ENCODE measurements at places on chromosomes 16 and 17.

DNA sequence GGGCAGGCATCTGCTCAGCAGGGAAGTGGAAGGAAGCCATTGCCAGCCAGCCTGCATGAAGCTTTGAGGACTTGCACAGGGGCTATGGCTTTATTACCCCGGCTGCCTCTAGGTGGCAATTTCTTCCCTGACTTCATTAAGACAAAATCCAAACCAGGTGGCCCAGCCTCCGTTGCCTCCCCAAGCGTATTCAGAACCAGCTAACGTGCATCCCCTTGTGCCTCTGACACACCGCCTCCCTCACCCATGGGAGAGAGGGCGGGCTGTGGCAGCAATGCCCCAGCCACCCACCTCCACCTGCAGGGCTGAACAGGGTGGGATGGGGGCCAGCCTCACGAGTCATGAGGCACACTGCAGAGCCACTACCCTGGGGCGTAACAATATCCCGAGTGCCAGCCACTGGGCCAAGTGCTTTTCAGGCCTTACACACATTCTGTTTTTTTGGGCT lies 6.8 kb downstream of the KIFC3 start:
- peak; percentile 41 for DNase-seq

DNA sequence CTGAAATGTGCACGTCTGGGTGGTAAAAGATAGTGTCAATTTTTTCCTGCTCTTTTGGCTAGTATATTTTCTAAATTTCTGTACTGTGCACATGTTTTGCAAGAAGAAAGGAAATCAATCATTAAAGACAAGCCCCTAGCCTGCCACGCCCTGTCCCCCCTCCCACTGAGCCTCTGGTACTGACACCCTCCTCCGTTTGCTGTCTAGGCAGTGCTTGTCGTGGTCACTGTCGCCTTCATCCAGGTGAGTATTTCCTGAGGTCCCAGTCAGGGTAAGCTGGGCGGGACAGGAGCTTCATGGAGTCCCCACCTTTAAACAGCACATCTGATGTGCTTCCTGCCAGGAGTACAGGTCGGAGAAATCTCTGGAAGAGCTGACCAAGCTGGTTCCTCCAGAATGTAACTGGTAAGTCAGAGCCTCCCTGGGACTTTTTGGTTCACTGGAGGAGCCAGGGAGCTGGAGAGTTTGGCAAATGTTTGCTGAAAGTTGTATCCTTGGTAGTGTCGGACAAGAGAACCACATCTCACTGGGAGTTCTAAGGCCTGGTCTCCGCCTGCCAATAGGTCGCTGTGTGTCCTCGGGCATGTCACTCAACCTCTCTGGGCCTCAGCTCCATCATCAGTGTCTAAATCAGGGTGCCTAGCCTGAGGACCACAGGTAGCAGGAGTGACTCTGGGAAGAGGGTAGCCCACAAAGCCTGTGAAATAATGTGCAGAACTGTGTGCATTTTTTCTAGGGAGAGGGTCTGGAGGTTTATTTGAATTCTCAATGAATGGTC lies 42.2 kb downstream of the ATP2C2 start:
- no peak for DNase-seq

- no peak for DNase-seq
Observed at GRCh38 chr16:67199808-67200198, 872 bp downstream of the ELMO3 start.

- no peak for DNase-seq
Observed at GRCh38 chr16:76373998-76374397, 96.8 kb downstream of the CNTNAP4 start.

DNA sequence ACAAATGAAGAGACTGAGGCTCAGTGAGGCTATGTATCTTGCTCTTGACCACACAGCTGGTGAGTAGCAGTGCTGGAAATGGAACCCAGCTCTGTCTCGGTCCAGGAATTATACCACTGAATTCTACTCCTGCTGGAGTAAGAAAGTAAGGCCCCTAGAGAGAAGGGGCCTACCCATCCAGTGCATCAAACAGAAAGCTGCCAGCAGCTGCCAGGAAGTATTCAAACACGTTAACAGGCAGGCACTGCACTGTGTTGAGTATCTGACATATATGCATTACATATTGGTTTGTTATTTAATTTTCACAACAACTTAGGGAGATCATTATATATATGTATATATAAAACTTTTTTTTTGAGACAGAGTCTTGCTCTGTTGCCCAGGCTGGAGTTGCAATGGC lies 4.0 kb downstream of the ARL5C start:
- no peak for DNase-seq

GRCh38 chr16:86353948-86354347 lies 156.4 kb upstream of the FOXF1 start:
- no peak for DNase-seq

GRCh38 chr16:68768175-68768574 lies 31.1 kb downstream of the CDH1 start:
- no peak for DNase-seq

DNA sequence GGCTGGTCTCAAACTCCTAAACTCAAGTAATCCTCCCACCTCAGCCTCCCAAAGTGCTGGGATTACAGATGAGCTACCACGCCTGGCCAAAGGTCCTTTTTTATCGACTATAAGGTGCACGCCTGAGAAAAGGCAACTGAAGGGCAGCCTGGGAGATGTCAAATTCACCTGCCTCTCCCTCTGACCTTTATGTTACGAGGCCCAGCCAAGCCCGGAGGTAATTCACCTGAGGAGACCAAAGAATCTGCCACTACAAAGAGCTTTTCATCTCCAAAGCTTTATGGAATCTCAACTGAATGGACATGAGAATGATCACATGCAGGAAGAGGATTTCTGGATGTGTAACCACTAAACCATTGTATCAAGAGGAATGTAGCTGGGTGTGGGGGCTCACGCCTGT lies 37.2 kb downstream of the LYRM1 start:
- DNase-seq, result no peak

DNA sequence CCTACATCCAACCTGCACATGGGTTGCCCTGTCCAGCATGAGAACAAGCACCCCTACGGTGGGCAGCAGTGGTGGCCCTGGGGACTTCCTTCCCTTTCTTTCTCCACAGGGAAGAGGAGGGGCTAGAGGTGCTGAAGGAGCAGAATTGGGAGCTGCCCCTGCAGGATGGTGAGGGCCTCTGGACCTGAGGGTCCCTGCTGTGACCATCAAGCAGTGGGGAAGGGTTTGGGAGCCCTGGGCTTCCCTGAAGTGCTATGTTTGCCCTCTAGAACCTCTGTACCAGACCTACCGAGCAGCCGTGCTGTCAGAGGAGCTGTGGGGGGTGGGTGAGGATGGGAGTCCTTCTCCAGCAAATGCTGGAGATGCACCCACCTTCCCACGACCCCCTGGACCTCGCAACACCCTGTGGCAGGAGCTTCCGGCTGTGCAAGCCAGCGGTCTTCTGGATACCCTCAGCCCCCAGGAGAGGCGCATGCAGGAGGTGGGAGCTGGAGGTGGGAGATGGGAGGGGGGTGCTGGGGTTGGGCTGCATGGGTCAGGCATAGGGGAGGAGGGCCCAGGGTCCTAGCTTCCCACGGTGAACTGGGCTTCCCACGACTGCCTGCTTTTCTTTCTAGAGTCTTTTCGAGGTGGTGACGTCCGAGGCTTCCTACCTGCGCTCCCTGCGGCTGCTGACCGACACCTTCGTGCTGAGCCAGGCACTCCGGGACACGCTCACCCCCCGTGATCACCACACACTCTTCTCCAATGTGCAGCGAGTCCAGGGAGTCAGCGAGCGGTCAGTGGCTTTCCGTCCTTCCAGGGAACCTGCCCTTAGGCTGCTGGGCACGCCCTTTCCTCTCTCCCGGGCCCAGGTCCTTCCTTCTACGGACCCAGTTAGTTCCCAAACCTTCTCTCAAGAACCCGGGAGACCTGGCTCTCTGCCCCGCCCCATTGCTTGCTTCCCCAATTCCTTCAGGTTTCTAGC lies 5.0 kb downstream of the ARHGEF15 start:
- no peak for DNase-seq

DNA sequence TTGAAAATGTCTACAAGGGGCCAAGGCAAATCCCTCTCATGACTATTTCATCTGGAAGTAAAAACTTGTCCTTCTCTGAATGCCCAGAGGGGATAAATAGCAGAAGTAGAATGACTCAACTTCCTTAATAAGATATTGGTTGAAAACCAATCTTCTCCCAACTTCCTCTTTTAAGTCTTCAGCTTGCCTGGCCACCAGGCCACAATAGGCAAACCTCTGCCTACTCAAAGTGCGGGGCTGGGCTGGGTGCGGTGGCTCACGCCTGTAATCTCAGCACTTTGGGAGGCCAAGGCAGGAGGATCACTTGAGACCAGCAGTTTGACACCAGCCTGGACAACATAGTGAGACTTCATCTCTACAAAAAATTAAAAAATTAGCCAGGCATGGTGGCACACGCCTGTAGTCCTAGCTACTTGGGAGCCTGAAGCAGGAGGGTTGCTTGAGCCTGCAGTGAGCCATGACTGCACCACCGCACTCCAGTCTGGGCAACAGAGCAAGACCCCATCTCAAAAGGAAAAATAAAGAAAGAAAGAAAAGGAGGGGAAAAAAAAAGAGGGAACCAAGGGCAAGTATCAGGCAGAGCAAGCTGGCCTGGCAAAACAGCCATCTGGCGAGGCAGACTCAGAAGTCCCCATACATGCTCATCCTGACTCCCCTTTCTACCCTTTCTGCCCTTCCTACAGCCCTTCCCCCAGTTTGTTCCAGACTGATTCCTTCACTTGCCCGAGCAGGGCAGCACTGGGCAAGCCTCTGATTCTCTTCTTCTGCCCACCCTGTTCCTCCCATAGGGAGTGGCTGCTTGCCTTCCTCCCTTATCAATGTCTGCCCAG lies 20.6 kb downstream of the MAP3K14 start:
- DNase-seq, result peak; percentile 34

- peak; percentile 30 for DNase-seq
Observed at GRCh38 chr16:22262460-22262859, 34.7 kb upstream of the POLR3E start.

GRCh38 chr16:12572316-12572985 lies 231.2 kb downstream of the CPPED1 start:
- no peak for DNase-seq

GRCh38 chr16:6427621-6428020 lies 905.0 kb upstream of the RBFOX1 start:
- no peak for DNase-seq

- DNase-seq, result no peak
Observed at GRCh38 chr17:77392376-77393273, 251.9 kb downstream of the SEC14L1 start.

Data from astrocyte (in vitro differentiated cells and primary cell).